Aorta (tissue), 5 donors: ENCODE measurements at places on chromosomes 12 and 14. TPM values are rescaled to one million over a fixed set of nuclear protein-coding genes. Genes with fewer than 3 reads are reported as not detected.

DNA sequence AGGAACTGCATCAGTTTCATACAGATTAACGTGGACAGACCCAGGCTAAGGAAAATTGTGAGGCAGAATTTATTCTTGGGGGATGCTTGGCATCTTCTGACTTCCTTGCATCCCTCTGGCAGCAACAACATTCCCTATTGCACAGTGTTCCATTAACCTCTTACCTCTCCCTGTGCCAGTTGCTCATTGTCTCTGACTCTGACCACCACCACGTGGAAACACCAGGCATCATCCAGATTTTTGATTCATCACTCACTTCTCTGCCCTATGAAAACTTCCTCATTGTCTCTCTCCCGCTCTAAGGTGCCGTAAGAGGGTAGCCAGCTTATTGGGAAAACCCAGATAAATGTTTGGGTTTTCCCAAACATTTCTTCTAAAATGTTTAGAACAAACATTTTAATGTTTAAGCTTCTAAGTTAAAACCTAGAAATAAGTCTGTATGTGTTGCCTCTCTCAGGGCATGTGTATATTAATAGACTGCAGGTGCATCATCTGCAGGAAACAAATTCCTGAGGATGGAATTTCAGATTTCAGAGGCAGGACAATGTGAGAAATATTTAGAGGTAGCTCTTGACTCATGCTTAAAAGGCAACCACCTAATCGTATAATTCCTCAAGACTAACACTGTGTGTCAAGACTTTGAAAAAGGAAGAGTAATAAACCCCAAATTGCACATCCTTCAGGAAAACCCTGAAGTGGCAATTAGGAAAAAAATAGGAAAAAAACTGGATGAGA is 64.5 kb upstream of the SLC35F4 start:
- no peak for DNase-seq

- DNase-seq: no peak
Measured at GRCh38 chr12:28177905-28178304, 12.4 kb upstream of the CCDC91 start.

GRCh38 chr14:32709027-32709426 is 229.7 kb upstream of the NPAS3 start:
- DNase-seq: no peak

- DNase-seq: peak; percentile 77
Measured at GRCh38 chr14:70808416-70809224, 693 bp downstream of the MAP3K9 start.

- DNase-seq: no peak
Measured at GRCh38 chr12:64825143-64826021, 935 bp downstream of the TBC1D30 start.

DNA sequence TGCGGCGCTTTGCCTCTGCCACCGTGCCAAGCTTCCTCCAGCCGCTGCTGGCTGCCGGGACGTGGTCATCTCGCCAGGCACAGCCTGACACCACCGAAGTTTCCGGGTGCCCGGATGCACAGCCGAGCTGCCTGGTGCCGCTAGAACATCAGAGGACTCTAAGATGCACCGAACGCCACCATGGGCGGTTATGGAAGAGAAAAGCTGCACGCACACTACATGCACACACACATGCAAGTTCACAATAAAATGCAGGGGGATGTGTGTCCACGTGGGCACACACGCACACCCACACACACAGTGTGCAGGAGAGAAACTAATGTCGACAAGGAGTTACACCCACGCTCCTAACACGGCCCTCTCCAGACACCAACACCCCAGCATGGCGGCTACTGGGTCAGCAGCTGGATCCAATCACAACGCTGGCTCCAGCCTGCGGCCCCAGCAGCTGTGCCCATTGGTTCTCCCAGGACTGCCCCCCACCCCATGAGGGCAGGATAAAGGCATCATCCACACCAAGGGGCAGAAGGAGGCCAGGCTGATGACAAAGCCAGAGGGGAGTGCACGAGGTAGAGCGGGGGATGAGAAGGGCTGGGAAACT is 82.7 kb downstream of the BCL11B start:
- DNase-seq: no peak

GRCh38 chr14:60420050-60420449 is 65.8 kb downstream of the C14orf39 start:
- no peak for DNase-seq

DNA sequence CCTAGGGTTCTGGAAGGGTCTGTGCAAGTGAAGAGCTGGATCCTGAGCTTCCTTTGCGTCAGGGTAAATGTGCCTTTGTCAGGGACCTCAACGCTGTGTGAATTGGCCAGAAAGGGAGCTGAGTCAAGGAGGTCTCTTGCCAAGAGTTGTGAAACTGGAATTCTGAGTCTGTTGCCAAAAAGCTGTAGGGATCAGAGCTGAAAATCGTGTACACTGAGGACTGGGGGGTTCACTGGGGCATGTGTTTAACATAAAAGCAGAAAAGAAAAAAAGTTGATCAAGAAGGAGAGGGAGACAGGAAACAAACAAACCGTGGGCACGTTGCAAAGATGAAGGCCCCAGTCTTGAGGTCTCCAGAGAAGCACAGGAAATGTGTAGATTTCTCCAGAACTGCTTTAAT is 1081.5 kb downstream of the VRK1 start:
- peak; percentile 47 for DNase-seq

DNA sequence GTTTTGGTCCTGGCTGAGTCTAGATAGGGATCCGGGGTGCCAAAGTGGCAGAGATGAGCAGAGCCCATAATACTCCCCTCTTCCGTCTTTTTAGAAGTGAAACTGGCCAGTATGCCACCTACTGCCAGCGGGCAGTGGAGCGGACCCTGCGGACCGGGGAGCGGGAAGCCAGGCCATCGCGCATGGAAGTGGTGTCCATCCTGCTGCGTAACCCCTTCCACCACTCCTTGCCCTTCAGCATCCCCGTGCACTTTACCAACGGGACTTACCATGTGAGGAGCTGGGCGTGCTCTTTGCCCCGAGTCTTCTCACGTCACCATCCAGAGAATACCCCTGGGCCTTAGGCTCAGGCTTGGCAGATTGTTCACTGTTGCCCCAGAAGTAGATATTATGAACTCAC is 21.0 kb downstream of the PIGH start:
- DNase-seq: no peak

GRCh38 chr14:35336494-35337268 is 44.5 kb downstream of the PSMA6 start:
- peak; percentile 94 for DNase-seq

GRCh38 chr14:71942904-71943694 is 10.9 kb downstream of the RGS6 start:
- DNase-seq: no peak

GRCh38 chr12:28711421-28711820 is 437.7 kb upstream of the FAR2 start:
- DNase-seq: no peak

The HNF1A gene
- not detected for total RNA-seq

The CLEC4D gene
- 2.0 TPM for total RNA-seq

The GPR162 gene
- 4.4 TPM for total RNA-seq

The CELA1 gene
- not detected for total RNA-seq
